ENCODE measurements at places on chromosomes 1 and 21. TPM values are rescaled to one million over a fixed set of nuclear protein-coding genes. Genes with fewer than 3 reads are reported as not detected.

The HES5 gene
- total RNA-seq, result 2.7 TPM

The CRYAA gene
- total RNA-seq, result not detected

The HSD3B2 gene
- 16.6 TPM for total RNA-seq

The PRELP gene
- total RNA-seq, result 19.7 TPM

The SLAMF9 gene
- total RNA-seq, result not detected

The CORT gene
- total RNA-seq, result 0.52 TPM

The PADI2 gene
- total RNA-seq, result 276 TPM

The NUAK2 gene
- 29.2 TPM for total RNA-seq

The OLFM3 gene
- 0.39 TPM for total RNA-seq

The SPTA1 gene
- total RNA-seq, result not detected

The LCE3E gene
- total RNA-seq, result not detected

The F3 gene
- total RNA-seq, result 52.4 TPM

The CYP4A11 gene
- total RNA-seq, result not detected

The SIPA1L2 gene
- total RNA-seq, result 76.5 TPM

The CELA3B gene
- 0.76 TPM for total RNA-seq

DNA sequence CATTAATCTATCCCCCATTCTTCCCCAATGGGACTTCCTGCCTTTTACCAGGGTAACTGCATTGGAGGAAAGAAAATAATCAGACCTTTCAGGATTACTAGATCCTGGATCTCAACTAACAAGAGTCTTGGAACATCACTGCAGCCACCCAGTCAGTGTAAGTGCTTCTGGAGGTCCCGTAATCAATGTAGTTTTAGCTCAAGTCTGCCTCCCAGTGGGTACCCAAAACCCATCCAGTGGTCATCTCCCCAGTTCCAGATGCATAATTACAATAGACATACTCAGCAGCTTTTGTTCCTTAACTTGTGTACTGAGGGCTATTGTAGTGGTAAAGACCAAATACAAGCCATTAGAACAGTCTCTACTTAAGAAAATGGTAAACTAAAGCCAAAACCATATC lies 319.1 kb downstream of the GPATCH2 start:
- DNase-seq, result no peak

GRCh38 chr1:21124846-21125245 lies 51.9 kb downstream of the EIF4G3 start:
- DNase-seq, result no peak

- no peak for DNase-seq
Observed at GRCh38 chr1:62727656-62728407, 39.6 kb upstream of the DOCK7 start.

GRCh38 chr1:27099135-27099586 lies 55.8 kb downstream of the SLC9A1 start:
- DNase-seq, result peak; percentile 56

- peak; percentile 66 for DNase-seq
Observed at GRCh38 chr1:36553591-36554322, 71.0 kb upstream of the CSF3R start.

- DNase-seq, result no peak
Observed at GRCh38 chr1:63135174-63135512, 187.2 kb upstream of the FOXD3 start.

GRCh38 chr21:33937146-33937545 lies 21.5 kb upstream of the ATP5PO start:
- no peak for DNase-seq

- DNase-seq, result no peak
Observed at GRCh38 chr21:44728716-44729115, 17.3 kb upstream of the TSPEAR start.

DNA sequence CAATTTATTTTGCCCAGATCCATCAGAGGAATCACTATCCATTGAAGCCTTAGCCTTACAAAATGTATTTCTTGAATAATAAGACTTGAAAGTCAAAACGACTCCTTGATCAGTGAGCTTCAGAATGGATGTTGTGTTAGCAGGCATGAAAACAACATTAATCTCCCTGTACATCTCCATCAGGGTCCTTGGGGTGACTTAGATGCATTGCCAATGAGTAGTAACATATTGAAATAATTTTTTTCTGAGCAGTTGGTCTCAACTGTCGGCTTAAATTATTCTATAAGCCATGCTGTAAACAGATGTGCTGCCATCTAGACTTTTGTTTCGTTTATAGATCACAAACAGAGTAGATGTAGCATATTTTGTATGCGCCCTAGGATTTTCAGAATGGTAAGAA lies 482.0 kb downstream of the AMY1C start:
- no peak for DNase-seq

DNA sequence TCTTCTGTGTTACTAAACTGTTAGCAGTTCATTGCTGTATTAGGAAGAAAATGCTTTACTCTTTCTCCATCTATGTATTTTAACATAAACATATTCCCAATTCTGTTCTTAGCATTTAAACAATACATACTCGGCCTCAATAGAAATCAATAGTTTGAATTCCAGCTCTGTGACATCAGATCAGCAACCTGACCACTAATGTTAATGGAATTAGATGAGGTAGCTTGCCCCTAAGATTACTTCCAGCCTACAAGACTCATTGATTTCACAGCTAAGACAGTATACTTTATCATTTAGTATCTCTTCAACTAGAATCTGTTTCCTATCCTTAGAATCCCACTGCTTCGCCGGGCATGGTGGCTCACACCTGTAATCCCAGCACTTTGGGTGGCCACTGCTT lies 38.9 kb downstream of the EPRS1 start:
- no peak for DNase-seq

GRCh38 chr21:16872616-16873015 lies 640.2 kb upstream of the CXADR start:
- DNase-seq, result no peak

- DNase-seq, result no peak
Observed at GRCh38 chr1:103106426-103107341, 1.6 kb downstream of the COL11A1 start.

DNA sequence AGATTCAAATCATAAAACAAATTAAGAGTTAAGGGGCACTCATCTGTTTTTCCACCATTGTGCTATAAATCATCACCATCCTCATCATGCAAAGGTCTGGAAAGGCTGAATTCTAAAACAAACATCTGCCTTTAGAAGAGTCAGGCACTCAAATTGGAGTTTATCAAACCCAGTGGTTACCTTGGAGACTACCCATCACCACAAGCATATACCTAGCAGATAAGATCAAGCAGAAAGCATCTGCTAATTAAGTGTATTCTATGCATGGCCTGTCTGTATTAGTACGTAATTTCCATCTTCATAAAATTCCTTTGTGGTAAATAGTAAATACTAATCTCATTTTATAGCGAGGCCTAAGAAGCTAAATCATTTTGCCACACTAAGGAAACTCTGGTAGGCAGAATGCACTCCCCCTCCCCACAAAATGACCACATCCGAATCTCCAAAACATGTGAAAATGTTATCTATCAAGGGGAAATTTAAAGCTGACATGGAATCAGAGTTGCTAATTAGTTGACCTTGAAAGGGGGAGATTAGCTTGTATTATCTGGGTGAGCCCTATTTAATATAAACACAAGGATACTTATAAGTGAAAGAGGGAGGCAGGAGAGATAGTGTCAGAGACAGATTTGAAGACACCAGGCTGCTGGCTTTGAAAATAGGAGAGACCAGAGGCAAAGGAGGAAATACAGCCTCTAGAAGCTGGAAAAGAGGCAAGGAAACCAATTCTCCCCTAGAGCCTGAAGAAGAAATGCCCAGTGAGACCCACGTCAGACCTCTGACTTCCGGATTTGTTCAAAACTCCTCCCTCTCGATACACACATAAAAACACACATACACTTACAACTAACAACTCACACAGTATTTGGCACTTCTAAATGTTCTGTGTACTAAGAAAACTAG lies 23.2 kb downstream of the ARID4B start:
- no peak for DNase-seq

DNA sequence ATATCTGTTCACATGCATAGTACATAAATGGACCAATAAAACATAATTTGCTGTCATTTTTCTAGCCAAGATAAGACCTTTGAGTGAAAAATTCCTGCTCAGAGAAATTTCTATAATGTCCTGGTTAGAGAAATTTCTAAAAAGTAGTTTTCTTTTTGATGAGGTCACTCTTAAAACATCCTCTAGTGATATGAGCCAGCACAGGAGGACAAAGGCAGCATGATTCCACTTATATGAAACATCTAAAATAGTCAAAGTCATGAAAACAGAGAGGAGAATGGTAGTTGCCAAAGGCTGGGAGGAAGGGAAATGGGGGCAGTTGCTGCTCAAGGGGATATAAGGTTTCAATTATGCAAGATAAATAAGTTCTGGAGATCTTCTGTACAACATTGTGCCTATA lies 239.4 kb downstream of the BACH1 start:
- DNase-seq, result no peak

- DNase-seq, result no peak
Observed at GRCh38 chr1:2193514-2194281, 874 bp downstream of the FAAP20 start.

DNA sequence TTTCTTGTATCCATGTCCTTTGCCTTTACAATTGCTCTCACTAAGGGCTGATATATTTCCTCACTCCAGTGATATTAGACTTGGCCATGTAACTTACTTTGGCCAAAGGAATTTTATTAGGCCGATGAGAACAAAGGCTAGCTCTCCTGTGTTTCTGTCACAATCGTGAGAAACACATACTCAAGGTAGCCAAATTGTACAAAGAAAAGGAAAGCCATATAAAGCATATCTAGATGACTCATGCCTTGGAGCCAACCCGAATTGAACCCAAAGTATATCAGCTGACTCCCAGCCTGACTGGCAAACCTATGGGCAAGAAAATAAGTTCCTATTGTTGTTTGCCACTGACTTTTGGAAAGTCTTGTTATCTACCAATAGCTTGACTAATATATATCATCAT lies 371.7 kb upstream of the LRRC7 start:
- DNase-seq, result no peak

GRCh38 chr1:40034869-40035268 lies 5.7 kb upstream of the CAP1 start:
- DNase-seq, result no peak

DNA sequence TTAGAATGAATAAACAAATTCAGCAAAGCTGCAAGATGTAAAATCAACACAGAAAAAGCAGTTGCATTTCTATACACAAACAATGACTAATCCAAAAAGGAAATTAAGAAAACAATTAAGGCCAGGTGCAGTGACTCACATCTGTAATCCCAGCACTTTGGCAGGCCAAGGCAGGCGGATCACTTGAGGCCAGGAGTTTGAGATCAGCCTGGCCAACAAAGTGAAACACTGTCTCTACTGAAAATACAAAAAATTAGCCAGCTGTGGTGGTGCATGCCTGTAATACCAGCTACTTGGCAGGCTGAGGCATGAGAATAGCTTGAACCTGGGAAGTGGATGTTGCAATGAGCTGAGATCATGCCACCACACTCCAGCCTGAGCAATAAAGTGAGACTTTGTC lies 22.3 kb downstream of the THEM4 start:
- DNase-seq, result no peak

DNA sequence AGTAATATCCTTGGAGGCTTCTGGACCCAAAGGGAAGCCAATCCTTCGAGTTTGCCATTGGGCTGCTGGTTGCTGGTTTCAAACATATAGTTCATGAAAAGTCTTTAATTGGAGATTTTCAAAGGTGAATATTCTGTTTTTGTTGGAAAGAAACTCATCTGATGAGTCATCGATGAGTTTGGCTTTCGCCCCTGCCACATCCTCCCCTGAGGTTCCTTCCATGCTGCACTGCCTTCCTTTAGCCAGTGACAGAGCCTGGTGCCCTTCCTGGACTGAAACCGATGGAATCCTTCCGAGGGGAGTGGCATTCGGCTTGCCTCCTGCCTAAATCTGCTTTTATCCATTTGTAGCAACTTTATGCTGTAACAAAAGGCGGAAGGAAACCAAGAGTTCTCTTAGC lies 550.0 kb downstream of the KIF26B start:
- DNase-seq, result no peak

- no peak for DNase-seq
Observed at GRCh38 chr1:79128722-79129121, 122.2 kb upstream of the ADGRL4 start.

- no peak for DNase-seq
Observed at GRCh38 chr1:78226784-78227183, 181.0 kb downstream of the GIPC2 start.

DNA sequence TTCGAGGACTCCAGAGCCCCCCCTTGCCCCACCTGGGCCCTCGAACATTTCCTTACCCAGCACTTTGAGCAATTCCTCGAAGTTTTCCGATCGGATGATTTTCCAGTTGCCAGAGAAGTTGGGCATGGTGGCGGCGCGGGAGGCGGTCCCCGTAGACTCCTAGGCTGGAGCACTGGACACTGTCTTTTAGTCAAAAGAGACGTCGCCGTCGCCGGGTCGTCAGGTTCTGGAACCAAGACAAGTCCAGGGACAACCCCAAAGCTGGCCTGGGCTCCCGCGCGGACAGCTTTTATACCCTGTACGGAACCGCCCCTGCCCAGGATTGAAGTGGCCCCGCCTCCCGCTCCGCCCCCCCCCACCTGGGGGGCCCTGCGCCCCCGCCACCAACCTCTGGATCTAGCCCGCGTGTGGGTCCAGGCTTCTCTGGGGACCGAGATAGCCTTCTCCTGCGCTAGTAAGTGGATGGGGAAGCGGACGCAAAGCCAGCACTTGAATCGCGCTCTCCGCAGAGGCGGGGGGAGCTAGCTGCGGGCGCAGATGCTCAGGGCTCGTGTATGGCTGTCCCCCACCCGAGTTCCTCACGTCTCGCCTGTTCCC lies at the start of gene CRABP2:
Gene CRABP2 (minus strand): TSS at position 263 of the 597 bp plus-strand sequence. CDS start 137 bp downstream, at position 126.
- no peak for DNase-seq

- no peak for DNase-seq
Observed at GRCh38 chr21:33022828-33023573, 2.7 kb upstream of the OLIG2 start.
